GM12864 (cell line): ENCODE measurements at places on chromosomes 11 and 22.

GRCh38 chr11:2325719-2326118, 23.9 kb downstream of the TSPAN32 start:
- DNase-seq = no peak

- no peak for DNase-seq
These were observed 8.4 kb upstream of the MMP7 start for GRCh38 chr11:102538932-102539331.

DNA sequence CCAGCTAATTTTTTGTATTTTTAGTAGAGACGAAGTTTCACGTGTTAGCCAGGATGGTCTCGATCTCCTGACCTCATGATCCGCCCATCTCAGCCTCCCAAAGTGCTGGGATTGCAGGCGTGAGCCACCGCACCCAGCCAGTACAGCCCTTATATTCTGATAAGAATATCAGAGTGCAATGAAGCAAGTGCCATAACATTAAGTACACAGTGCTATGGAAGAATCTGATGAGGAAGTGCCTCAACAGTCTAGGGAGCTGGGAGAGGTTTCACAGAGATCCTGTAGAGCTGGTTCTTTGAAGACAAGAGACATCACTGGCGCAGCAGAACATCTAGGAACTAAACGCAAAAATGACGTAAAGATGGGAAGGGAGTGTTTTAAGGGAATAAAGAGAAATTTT, 2.1 kb downstream of the RTCB start:
- no peak for DNase-seq

GRCh38 chr11:34540870-34541269, 27.3 kb upstream of the ELF5 start:
- DNase-seq = no peak

GRCh38 chr11:134468081-134468668, 56.1 kb upstream of the B3GAT1 start:
- DNase-seq = no peak

DNA sequence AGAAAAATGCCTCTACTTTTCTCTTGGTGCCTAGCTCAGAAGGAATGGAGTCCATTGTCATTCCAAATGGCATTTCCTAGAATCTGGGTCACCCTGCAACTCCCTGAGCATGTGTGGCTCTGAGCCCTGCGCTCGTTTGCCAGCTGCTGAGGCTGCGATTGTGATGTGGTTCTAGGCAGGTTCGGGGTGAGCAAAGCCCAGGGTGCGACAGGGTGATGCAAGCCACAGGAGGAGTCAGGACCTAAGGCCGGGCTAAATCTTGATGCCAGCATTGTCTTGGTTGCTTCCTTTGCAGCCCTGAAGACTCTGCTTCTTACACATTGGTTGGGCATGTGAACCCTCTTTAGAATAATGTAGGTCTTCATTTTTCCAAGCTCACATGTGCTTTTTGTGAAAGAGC, 131.0 kb downstream of the MORC2 start:
- DNase-seq = no peak

- DNase-seq = no peak
These were observed 616.3 kb downstream of the INSC start for GRCh38 chr11:15730995-15731385.

GRCh38 chr11:118430956-118431355, 5.3 kb upstream of the KMT2A start:
- no peak for DNase-seq

DNA sequence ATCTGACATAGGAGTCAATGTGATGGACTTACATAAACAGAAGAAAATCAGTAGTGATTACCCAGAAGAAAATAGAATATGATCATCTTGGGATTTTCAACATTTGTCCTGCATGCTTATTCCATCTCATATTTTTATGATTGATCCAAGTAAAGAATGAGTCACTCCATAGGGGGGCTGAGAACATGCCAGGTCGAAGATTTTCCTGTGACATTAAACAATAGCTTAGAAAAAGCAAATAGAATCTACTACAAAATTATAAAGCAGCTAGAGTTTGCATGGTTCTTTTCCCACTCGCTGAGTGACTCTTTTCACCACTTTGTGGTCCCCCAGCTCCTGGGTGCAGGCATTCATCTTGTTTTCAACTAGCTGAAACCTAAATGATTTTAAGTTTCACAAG, 56.3 kb downstream of the DDI1 start:
- no peak for DNase-seq

- DNase-seq = no peak
These were observed 65.2 kb downstream of the FBXO7 start for GRCh38 chr22:32539631-32540421.

DNA sequence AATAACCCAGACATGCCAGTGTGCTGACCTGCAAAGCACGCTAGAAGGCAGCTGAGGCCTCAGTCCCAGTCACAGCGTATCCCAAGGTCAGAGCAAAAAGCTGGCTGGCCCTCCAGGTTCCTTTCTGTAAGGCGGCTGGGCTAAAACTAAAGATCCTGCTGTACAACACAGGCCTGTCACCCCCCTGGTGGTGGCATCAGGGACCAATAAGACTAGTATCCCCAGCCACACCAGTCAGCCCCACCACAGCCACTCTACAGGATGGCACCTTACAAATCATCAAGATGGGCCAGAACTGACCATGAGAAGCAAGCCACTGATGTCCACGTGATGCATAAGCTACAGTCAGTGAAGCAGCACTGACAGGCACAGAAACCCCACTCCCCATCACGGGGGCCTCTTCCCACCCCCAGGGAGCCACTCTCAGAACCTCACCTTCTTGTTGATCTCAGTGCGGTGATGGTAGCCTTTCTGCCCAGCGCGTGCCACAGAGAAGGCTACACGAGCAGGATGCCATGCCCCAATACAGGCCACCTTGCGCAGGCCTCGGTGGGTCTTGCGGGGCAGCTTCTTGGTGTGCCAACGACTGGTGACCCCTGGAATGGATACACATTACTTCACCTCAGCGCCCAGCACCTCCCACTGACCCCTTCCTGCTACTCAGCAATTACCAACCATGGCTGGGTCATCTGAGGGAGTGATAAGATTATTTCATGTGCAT, 5.0 kb downstream of the RPL3 start:
- no peak for DNase-seq

DNA sequence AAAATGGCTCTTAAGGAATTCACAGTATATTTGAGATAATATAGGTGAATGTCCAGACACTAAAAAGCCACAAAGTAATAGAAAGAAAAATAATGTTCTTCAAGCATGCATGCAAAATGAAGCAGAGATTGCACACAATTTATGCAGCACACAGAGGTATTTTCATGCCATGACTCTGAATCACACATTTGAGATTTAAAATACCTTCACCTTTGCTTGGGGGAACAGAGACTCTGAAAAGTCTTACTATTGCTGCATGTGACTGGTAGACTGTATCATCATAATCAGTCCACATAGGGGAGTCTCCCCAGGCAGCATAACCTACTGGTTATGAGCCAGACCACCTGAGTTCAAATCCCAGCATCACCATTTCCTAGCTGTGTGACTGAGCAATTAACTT, 96.2 kb downstream of the RCN1 start:
- no peak for DNase-seq

DNA sequence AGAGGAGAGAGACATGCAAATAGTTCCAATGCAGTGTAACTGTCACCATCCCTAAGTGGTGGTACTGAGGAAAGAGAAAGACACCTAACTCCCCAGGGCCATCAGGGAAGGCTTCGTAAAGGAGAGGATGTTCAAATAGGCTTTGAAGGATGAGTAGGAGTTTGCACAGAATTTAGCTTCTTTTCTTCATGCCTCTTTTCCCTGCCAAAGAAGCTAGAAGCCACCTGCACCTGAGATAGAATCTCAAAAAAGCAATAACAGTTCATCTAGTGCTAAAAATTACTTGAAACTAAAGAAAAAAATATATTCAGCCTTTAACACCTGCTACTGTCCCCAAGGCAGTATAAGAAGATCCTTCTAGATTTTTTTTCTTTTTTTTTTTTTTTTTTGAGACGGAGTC, 16.7 kb upstream of the XBP1 start:
- DNase-seq = no peak

DNA sequence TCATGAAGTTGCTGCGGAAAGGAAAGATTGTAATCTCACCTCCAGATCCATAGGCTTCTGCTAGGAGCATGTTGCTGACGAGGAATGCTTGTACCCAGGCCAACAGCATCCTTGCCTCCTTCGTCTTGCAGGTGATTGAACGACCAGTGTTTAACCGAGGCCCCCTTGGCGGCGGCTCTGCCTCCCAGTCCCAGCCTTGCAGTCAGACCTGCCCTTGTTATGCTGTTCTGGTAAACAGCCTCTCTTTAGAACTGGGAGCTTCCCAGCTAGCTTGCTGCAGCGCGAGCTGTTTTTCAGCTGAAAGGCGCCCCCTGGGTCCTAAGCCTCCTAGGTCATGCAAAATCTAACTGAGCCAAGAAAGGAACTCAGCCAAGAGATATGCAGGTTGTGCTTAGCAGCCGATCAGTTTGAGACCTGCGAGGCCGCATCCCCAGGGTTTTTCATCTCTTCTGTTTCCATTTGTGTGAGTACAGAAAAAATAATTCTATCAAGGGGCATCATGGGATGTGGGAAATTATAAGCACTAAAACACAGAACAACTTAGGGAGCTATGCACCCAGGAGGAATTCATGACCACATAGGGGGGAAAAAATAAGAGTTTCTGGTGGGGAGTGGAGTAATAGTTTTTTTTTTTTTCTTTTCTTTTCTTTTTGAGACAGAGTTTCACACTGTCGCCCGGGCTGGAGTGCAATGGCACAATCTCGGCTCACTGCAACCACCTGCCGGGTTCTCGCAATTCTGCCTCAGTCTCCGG, at the start of gene PIK3IP1:
TSS of gene PIK3IP1 (minus strand) at position 253 of the 754 bp plus-strand sequence. CDS start at position 109, 144 bp downstream.
- peak; percentile 61 for DNase-seq

DNA sequence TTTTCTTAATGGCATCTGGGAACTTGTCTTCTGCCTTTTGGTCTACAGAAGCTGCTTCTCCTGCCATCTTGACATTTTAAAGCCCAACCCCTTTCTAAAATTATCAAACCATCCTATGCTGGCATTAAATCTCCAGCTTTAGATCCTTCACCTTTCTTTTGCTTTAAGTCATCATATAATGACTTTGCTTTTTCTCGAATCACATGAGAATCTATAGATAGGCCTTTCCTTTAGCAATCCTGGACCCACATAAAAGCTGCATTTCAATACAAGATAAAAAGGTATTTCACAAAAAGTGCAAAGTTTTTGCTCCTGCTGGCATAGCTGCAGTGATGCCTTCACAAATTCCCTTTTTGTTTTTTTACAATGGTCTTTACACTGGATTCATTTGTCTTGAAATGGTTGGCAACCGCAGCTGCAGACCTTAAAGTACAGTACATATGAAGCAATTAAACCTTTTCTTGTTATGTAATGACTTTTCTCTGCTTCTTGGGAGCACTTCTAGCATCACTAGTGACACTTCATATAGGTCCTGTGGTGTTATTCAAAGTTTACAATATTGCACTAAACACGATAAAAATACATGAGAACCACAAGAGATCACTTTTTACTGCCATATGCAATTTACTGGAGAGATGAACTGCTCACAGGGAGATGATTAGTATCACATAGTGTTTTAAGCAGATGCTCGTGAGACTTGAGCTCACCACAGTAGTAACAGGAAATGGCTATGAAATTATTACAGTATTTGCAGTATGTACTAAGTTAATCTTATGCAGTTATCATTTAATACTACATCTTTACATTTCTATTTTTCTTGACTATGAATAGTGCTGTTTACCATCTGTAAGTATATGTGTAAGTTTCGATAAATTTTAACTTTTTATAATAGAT, 41.6 kb downstream of the ACER3 start:
- DNase-seq = no peak

- DNase-seq = no peak
These were observed 28.0 kb downstream of the KCNJ1 start for GRCh38 chr11:128839081-128839480.

DNA sequence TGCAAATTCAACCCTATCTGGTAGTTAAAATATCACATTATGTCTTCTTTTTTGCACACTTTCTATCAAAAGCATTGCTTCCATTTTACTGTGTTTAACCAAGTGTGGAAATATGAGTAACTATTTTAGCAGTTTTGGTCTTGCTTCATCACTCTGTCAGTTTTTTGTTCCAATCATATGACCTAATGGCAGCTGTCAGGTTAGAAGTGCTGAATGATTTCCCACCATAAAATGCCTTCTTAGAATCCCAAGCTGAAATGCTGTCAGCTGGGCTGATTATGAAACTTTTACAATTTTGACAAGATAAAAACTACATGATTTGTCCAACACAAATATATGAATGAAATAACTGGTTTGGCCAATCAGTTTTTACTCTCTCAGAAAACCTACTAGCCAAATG, 1654.6 kb upstream of the RAG2 start:
- DNase-seq = no peak

GRCh38 chr11:118114266-118114665, 27.5 kb upstream of the SMIM35 start:
- no peak for DNase-seq

DNA sequence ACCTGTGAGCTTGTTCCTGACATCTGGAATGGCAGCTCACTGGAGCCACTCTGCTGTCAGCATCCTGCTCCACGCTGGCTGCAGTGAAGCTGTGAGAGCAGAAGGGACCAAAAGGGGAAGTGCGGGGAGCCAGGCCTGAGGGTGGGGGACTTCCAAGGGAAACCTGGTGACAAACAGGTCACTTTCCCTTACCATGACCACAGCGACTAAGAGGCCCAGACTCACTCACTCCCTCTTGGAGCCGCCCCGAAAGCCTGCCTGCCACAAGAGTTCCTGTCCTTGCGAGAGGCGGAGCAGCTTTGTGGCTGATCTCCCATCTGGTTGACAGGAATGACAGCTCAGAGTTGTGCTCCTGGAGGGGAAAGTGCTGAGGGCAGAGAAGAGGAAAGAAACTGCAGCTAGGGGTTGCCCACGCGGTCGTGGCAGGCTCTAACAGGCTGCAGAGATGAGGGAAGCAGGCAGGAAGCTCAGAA, 183.8 kb upstream of the NTM start:
- peak; percentile 60 for DNase-seq

GRCh38 chr11:26348776-26349175, 16.8 kb downstream of the ANO3 start:
- DNase-seq = no peak

GRCh38 chr11:61061081-61061826, 41.0 kb upstream of the CD5 start:
- DNase-seq = peak; percentile 88

DNA sequence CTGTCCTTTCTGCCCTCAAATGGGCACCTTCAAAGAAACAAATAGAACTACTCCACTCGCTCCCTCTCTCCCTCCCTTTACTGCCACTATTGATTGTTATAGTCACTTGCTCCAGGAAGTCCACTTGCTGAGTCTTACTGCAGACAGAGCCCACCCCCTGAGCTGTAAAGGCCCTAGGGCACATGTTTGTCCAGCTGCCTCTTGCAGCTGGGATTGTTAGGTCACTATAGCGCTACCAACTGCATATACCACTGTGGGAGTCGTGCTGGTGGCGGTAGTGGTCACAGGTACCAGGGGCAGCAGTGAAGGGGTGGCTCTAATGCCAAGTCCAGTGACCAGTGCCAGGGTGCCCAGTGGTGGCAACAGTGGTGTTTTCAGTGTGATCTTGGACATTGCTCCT, 4.4 kb upstream of the SREBF2 start:
- no peak for DNase-seq

DNA sequence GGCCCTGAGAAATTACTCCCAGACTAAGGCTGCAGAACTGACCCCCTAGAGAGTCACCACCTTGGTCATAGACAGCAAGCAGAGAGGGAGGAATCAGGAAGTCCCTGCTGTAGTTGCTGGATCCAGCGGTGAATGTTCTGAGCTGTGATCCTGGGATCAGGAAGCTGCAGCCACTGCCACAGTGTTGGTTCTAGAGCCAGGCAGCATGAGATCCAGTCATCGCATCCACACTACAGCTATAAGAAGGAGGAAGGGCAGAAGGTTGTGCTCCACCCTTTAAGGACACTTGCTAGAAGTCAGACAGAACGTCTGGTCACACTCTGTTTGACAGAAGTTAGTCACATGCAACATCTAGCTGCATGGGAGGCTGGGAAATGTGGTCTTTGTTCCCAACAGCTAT, 104.7 kb upstream of the OR4B1 start:
- no peak for DNase-seq
